Lung microvascular endothelial cell (primary cell): ENCODE measurements at places on chromosomes 1 and 21.

DNA sequence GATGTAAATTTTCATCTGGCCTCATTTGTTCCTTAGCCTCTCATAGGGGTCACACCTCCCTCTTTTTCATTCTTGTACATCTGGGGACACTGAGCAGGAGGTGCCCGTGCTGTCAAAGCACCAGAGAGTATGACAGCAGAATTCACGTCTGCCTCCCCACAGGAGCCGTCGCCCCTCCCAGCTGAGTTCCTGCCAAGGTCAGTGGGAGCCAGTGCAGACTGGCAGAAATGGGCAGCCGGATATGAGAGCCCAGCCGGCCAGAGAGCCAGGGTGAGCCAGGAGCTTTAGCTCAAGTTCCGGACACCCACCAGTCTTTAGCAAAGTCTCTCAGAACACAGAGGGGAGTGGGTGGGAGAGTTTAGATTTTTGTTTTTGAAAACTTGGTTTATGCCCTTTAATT lies 21.9 kb downstream of the GPR137B start:
- DNase-seq, result peak; percentile 41

DNA sequence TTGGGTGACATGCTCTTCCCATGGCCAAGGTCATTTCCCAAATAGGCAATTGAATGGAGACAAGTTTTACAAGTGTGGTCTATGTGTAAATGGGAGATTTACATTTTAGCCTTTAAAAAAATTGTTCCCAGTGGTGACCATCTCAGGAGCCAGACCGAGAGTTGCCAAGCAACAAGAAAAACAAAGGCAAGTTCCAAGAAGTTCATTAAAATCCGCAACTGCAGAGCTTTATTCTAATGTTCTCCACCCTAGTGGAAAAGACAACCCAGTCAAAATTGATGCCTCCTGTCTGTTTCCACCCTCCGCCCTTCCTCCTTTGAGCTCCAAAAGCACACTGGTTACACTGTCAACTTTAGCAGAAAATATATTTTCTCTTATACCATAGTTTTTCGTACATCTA lies 33.2 kb upstream of the CD55 start:
- DNase-seq, result no peak

GRCh38 chr1:13664451-13664850 lies 35.5 kb upstream of the PRDM2 start:
- DNase-seq, result no peak

GRCh38 chr1:82897549-82897948 lies 1096.8 kb downstream of the ADGRL2 start:
- DNase-seq, result no peak

DNA sequence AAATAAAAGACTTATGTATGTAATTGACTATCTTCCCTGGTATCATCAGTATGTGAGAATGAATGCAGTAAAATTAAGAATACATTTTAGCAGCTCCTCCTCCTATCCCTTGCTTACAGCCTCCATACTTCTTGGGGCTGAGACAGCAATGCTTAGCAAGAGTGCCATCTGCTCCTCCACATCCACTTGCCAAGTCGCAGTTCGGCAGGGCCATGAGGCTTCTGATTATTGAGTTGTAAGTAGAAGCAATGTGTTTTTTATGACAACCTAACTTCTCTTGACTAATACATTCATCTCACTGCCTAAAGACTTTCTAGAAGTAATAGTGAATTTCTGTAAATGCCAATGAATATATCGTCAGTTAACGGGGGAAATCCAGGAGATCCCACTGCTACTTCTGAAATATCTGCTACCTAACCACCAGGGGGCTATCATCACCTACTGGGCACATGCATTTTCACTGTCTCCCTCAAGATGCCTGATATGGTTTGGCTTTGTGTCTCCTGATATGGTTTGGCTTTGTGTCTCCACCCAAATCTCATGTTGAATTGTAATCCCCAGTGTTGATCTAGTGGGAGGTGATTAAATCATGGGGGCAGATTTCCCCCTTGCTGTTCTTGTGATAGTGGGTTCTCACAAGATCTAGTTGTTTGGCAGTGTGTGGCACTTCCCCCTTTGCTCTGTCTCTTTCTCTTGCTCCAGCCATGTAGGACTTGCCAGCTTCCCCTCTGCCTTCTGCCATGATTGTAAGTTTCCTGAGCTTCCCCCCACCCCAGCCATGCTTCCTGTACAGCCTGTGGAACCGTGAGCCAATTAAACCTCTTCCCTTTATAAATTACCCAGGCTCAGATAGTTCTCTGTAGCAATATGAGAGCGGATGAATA lies 59.6 kb downstream of the EXTL2 start:
- peak; percentile 24 for DNase-seq

DNA sequence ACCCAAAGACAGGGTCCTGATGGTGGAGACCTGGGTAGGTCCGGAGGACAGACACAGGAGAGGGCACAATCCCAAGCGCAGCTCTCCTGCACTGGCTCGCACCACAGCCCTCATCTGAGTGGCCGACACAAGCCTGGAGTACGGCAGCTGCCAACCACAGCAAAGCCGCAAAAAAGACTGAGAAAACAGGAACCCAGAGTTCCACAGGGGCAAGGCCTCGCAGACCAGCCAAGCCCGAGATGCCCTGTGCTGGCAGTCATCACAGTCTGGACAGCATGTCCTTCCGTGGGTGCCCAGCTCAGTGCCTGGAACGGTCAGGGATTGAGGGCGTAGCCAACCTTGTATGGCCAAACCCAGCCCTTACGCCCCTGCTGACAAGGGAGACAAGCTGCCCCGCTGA lies 11.4 kb downstream of the ZBTB48 start:
- DNase-seq, result no peak

- no peak for DNase-seq
These were observed 11.5 kb upstream of the ASH1L start for GRCh38 chr1:155574077-155574476.

- no peak for DNase-seq
These were observed 11.4 kb downstream of the PLEKHO1 start for GRCh38 chr1:150160964-150161621.

- no peak for DNase-seq
These were observed 338.1 kb downstream of the TGFB2 start for GRCh38 chr1:218683242-218683641.

DNA sequence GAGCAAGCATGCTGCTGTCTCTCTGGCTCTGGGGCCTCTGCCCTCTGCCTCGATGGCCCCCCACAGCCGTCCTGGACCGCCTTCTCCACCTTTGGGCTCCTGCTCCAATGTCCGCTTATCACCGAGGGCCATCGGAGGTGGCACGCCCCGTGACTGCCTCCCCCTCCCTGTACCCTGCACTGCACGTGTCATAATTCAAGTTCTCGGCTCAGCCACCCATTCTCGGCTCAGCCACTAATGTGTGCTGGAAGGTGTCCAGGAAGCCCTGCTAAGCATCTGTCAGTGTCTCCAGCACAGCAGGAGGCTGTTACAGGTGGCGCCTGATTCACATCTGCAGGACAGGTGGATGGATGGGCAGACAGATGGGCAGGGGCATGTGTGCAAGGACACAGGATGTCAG lies 45.5 kb downstream of the TP73 start:
- DNase-seq, result no peak

DNA sequence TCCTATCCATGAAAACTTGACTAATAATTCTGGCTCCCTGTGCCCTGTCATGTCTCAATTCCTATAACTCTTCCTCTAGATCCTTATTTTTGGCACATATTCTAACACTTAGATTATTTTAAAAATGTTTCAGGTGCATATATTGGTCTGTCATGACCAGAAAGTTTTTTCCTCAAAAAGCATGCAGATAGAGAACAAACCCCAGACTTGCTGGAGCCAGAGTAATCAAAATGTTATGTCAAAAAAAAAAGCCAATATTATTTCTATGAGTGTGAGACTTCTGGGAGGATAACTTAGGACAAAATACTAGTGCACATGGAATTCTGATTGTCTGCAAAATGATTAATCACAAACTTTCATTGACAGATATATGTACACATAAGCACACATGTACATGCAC lies 135.1 kb upstream of the MROH9 start:
- no peak for DNase-seq

GRCh38 chr1:60990714-60991090 lies 91.7 kb upstream of the NFIA start:
- DNase-seq, result peak; percentile 49

GRCh38 chr21:22925032-22925431 lies 1926.8 kb downstream of the NCAM2 start:
- no peak for DNase-seq

DNA sequence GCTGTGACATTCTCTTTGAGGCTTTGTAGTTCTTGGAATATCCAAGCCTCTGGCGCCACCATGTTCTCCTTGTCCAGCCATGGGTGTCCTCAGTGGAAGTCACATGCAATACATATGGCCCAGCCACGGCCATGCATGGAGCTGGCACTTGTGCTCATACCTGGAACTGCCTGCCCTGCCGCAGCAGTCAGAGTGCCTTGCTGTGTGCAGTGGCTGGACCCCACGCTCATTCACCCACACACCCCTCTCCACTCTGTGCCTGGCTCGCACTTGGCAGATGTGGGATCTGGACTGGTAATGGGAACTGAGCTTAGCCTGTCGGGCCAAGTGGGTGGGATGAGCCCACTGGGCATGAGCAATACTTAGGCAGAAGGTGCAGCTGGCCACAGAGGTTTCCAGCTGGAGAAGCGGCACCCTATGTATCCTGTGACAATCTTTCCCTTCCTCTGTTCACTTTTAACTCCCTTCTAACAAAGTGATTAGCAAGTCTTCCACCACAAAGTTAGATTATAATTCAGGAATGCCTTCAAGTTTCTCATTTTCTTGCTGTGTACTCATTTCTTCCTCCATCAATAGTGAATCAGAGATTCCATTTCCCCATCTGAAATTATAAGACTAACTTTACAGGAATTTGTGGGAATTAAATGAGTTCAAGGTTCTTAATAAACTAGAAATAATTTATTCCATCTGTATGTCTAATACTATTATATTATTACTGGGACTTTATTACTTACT lies 351.6 kb upstream of the NCAM2 start:
- no peak for DNase-seq

DNA sequence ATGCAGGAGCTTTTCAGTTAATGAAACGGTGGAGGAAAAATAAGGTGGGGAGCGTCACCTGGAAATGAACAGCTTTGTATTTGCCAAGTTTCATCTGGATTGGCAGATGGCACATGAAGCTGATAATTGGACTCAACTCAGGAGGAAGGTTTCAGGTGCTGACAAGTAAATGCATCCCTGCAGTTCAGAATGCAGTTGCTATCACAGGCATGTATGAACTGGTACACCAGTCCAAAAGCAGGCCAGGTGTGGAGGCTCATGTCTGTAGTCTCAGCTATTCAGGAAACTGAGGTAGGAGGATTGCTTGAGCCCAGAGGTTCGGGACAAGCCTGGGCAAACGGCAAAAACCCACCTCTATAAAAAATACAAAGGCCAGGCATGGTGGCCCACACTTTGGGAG lies 15.5 kb downstream of the DEGS1 start:
- no peak for DNase-seq

GRCh38 chr1:59305188-59305587 lies 8.3 kb downstream of the FGGY start:
- DNase-seq, result no peak

- DNase-seq, result no peak
These were observed 119.2 kb downstream of the RWDD3 start for GRCh38 chr1:95353194-95353593.

DNA sequence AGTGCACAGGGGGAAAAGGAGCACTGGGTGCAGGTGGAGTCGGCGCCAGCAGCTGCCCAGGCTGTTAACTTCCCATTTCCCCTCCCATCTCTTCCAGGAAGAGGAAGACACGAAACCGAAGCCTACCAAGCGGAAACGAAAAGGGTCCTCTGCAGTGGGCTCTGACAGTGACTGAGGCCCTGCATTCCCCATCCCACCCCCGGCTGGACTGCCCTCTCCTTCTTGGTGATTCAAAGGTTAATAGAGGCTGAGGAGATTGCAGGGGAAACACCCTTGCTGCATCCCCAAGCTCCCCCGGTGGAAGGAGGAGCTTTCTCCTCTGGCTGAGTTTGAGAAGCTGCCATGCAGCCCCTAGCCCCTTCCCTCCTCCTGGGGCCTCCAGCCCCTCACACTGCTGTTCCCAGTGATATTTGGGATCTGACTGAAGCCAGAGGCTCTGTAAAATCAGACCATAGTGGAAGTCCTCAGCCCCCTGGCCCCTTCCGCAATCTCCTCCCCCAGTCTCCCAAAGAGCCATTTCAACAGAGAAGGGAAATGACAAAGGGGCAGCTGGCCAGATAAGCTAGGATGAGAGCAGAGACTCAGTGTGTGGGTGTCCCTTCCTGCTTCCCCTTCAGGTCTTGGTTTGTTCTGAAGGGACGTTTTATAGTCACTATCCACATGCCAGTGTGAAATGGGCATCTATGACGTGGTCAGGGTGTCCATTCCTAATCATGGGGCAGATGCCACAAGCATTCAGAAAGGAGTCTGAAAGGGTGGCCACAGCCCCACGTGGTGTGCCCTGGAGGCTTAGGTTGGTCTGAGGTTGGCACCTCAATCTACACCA lies 1.9 kb upstream of the SLC27A3 start:
- peak; percentile 45 for DNase-seq

GRCh38 chr1:56074007-56074651 lies 505.2 kb downstream of the PLPP3 start:
- DNase-seq, result peak; percentile 81

- no peak for DNase-seq
These were observed 121.3 kb downstream of the CDC7 start for GRCh38 chr1:91621907-91622306.

- DNase-seq, result no peak
These were observed 111.6 kb downstream of the RIPK4 start for GRCh38 chr21:41655259-41655658.

DNA sequence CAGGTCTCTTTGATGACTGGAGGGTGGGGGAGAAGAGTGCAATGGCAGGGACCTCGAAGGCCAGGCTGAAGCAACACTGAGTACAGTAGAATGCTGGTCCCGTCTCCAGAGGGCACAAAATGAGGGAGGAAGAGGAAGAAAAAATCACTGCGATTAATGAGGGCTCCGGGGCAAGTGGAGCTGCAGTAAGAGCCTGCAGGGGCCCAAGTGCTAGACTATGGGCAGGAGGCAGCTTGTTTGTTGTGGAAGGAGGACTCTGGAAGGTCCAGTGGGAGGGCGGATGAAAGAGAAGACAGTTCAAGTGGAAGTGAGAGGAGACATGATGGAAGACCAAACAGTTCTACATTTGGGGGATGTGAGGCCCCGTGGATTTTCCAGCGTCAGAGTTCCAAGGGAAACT lies 17.4 kb downstream of the TMCC2 start:
- DNase-seq, result no peak

DNA sequence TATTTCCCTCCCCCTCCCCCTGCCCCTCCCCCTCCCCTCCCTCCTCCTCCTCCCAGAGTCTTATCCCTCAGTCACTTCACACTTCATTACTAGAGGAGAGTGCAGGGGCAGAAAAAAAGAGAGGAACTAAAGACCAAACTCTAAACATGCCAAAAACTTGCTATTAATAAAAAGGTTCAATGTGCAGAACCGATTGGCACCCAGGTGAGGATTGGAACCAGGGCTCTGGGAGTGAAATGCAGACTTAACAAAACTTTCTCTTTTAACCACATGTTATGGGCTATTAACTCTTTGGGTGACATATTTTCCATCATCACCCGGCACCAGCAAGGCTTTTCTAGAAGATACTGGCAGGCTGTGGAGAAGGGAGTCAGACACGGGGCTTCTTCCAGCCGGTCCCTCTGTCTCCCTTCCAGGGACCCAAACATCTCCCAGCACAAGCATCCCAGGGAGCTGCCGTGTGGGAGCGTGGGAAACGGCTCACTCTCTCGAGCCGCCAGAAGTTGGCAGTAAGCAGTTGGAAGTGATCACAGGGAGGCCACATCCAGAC lies 13.6 kb downstream of the NID1 start:
- no peak for DNase-seq
